ENCODE measurements at places on chromosomes 3 and 15.

- DNase-seq = no peak
Observed at GRCh38 chr3:58722561-58722960, 56.0 kb upstream of the FAM3D start.

DNA sequence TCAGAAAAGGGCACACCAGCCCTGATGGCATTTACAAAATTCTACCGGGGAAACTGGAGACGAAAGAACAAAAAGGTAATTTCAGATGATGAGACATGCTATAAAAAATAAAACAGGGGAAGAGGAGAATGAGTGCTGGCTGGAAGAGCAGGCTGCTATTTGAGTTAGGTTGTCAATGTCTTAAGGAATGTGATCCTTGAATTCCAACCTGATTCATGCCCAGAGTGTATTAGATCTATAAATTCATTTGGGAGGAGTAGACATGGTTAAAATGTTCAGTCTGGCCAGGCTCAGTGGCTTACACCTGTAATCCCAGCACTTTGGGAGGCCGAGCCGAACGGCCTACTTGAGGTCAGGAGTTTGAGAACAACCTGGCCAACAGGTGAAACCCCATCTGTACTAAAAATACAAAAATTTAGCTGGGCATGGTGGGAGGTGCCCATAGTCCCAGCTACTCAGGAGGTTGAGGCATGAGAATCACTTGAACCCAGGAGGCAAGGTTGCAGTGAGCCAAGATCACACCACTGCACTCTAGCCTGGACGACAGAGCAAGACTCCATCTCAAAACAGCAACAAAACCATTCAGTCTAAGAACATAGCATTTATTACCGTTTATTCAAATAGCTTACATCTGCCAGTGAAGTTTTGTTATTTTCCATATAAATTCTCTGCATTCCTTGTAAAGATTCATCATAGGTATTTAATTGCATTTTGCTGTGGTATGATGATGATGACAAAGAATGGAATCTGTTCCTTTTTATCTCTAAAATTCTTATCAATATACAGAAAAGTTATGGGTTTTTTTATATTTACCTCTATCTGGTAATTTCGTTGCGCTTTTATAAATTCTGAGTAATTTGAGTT is 126.7 kb upstream of the NR2E3 start:
- no peak for DNase-seq

DNA sequence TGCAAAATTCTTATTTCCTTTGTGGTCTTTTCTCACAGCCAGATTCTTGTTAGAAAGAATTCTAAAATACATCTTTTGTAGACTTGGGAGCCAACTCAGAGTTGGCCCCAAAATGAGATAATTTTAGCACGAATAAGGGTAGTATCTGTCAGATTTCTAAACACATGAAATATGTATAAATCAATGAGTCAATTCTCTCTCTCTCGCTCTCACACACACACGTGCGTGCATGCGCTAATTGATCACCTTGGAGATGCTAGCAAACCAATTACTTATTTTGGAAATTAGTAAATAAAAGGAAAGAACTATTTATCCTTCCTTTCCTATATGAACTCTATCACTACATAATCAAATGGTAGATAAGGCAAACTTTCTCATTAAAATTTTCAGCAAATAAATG is 32.9 kb upstream of the PIK3R4 start:
- no peak for DNase-seq

GRCh38 chr3:69838217-69838616 is 99.0 kb downstream of the MITF start:
- no peak for DNase-seq

DNA sequence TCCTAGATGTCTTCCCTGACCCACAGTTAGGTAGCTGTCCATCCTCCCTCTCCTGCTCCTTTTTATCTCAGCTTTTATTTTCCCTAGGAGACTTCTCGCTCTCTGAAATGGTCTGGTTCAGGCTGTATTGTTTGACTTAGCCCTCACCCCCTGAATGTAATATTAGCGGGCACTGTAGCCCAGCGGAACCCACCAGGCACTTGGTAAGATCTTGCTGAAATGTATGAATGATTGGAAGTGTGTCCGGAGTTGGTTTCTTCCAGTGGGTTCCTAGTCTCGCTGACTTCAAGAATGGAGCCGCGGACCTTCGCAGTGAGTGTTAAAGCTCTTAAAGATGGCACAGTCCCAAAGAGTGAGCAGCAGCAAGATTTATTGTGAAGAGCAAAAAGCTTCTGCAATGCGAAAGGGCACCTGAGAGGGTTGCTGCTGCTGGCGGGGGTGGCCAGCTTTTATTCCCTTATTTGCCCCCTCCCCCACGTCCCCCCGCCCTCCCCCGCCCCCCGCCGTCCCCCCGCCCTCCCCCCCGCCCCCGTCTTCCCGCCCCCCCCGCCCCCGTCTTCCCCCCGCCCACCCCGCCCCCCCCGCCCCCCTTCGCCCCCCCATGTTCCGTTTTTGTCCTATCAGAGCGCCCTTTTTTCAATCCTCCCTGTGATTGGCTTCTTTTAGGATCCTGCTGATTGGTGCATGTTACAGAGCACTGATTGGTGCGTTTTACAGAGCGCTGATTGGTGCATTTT is 694 bp upstream of the EEFSEC start:
- DNase-seq = no peak

DNA sequence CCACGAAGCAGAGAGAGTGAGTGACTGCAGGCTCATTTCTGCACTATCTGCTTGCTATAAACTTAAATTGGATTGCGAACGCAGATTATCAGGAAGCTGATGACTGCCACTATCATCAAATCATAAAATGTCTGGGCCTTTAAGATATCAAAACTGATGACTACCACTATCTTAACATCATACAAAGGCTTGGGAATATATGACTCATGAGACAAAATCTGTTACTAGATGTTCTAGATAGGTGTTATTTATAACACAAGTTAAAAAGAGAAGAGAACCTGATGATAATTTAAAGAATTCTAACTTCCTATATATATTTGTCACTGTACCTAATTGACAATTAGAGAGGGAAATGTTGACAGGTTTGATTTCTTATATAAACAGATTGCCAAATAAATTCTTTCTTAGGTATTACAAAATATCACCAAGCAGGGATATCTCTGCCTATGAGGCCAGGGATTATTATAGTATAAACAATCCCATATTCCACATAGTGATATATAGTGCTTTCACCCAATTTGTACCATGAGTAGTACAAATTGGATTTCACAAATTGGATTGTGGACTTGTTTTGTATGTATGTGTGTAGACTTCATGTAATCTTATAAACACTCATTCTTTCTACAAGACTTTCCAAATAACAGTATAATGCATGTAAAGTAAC is 1157.2 kb downstream of the ROBO1 start:
- DNase-seq = no peak

GRCh38 chr3:188058569-188059184 is 95.3 kb upstream of the LPP start:
- no peak for DNase-seq

DNA sequence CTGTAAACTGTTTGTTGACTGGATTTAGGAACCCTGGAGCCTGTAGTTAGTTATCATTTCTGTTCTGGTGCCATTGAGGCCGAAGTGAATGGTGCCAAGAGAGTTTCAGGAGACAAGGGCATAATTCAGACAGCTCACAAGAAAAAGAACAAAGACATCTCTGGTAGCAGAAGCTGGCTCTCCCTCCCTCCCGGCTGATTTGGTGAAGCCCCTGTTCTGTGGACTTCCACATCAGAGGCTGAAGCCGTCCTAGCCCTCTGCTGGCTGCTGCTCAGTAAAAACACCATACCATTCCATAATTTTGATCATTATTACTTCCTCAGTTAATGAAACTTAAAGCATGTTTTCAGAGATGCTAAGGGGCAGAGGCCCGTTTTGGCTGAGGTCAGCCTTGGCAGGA is 381.2 kb upstream of the WNT5A start:
- no peak for DNase-seq

GRCh38 chr3:50792568-50792967 is 117.8 kb downstream of the DOCK3 start:
- no peak for DNase-seq

DNA sequence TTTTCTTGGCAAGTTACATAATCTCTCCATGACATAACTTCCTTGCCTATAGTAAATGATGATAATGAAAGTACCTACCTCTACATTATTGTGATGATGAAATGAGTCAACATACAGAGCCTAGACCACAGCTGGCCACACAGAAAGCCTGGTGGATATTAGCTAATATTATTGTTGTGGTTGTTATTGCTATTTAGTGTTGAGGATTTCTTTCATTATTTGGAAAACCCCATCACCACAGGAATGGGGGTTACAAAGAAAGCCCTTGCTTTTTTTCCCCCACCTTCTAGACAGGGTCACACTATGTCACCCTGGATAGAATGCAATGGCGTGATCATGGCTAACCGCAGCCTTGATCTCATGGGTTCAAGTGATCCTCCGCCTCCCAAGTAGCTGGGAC is 125.0 kb downstream of the PDZRN3 start:
- no peak for DNase-seq

GRCh38 chr15:100713163-100713867 is 110.9 kb downstream of the ASB7 start:
- no peak for DNase-seq

- no peak for DNase-seq
Observed at GRCh38 chr3:188559072-188559429, 405.1 kb downstream of the LPP start.

DNA sequence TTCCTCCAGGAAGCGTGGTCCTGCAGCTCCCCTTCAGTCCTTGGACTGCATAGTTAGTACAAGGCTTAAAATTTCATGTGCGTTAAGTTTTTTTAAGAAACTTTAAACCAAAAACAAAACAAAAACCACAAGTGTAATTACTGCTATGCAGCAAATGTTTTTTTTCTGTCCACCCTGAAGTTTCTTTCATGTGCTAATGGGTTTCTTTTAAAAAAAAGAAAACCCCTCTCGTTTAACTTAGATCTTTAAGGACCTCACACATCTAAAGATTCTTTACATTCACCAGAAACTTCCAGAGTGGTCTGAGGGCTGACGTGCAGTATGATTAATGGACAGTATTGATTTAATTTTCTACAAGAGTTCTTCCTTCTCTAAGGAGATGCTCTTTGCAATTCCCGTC is 72.0 kb upstream of the PYGO1 start:
- no peak for DNase-seq

DNA sequence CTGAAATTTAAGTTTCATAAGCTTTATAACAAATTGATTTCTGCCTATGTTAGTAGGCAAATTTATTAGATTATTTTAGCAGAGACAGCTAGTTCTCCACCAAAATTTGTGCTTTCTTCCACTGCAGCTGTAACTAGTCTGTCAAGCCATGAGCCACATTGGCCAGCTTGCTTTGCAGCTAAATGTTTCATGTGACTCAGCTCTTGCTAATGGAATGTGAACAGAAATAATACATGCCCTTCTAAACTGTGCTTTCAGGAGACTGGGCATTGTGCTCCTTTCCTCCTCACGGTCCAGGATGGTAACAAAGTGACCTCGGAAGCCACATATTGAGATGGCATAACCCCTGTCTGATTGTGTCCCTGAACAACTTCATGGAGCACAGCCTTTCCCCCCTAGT is 51.3 kb upstream of the KPNA4 start:
- no peak for DNase-seq

GRCh38 chr3:106184540-106185457 is 316.0 kb upstream of the CBLB start:
- DNase-seq = no peak

DNA sequence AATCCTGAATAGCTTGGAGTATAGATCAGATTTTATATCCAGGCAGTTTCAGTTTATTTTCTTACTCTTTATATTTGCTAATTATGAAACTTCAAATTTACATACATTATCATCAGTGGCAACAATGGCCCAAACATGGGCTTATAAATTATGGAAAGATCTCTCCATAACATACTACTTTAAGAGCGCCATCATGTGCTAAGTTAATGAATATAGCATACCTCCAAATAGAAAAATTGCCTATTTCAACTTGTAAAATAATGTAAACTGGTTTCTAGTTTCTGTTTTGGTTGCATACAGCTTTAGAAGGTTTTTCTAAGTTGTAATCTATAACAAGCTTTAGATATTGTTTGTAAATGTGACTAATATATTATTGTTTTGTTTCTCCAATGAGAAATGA is 531.3 kb upstream of the UBE2E2 start:
- DNase-seq = no peak

- no peak for DNase-seq
Observed at GRCh38 chr3:136645915-136646314, 106.3 kb downstream of the STAG1 start.

- DNase-seq = no peak
Observed at GRCh38 chr15:32636410-32636809, 5.1 kb upstream of the SCG5 start.

GRCh38 chr3:115713284-115713683 is 90.0 kb downstream of the GAP43 start:
- DNase-seq = no peak

DNA sequence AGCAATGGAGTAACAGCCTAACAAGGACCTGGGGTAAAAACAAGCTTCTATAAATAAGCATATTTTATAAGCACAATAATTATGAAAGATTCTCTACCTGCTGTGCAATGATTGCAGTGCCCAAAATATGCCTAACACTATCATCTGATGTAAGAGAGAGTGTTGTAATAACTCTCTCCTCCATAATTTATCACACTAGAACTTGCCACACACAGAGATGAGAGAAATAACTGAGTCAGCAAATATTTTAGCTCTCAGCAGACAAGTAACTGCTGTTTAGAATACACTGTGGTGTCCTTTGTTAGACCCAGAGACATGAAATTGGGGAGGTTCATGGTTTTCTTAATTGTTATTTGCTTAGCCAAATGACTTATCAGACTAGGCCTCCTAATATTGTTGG is 105.3 kb upstream of the ACP3 start:
- no peak for DNase-seq

- DNase-seq = no peak
Observed at GRCh38 chr3:158918008-158918407, 116.2 kb downstream of the MFSD1 start.

Measured in stimulated activated CD4-positive, alpha-beta T cell treated with anti-CD3 and anti-CD28 coated beads, Interleukin-12 subunit alpha, Interleukin-12 subunit beta, amount 100 ng/mL, for 48 hours (primary cell).